Activated T-helper 2 cell treated with anti-CD3 and anti-CD28 coated beads, Interferon-gamma antibody, Interleukin-2, Interleukin-4, amounts not matched to agents 10 μg/mL and 5 μg/mL and 100 μg/mL, durations not matched to agents 14 hours and 24 hours and 36 hours (primary cell): ENCODE measurements at places on chromosomes 2 and 18.

- no peak for DNase-seq
Observed at GRCh38 chr2:232870018-232870765, at the start of gene SNORC. TSS of gene SNORC (plus strand) at chr2:232870264. CDS start at chr2:232870342, 78 bp downstream.

DNA sequence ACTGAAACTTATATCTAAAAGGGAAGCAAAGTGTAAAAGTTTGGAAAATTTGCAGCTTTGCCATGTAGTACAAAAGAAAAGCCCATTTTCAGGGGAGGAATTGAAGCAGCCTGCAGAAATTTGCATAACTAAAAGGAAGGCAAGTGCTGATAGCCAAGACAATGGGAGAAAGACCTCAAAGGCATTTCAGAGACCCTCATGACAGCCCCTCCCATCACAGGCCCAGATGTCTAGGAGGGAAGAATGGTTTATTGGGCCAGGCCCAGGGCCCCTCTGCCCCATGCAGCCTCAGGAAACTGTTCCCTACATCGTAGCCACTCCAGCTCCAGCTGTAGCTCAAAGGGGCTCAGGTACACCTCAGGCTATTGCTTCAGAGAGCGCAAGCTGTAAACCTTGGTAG lies 14.4 kb upstream of the WDR75 start:
- no peak for DNase-seq

- no peak for DNase-seq
Observed at GRCh38 chr2:154912215-154912614, 213.7 kb downstream of the KCNJ3 start.

DNA sequence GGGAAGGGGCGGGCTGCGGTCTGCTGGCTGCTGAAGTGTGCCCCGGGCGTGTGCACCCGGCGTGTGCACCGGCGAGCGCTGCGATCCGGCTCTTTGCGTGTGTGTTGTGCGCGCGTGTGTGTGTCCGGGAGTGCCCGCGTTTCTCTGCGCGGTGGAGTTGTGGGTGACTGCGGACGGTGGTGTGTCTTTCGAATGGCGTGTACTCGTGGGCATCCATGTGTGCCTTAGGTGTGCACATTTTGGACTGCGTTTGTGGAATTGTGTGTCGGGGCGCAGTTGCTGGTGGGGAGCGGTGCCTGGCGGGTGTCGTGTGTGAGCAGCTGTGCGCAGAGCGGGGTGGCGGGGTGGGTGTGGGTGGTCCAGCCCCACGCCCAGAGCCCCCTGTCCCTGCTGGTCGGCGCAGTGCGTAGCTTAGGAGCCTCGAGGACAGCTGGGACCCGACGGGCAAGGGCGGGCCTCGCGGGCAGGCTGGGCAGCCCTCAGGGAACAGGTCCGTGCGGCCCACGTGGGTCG lies 533 bp downstream of the HPCAL1 start:
- DNase-seq, result no peak

DNA sequence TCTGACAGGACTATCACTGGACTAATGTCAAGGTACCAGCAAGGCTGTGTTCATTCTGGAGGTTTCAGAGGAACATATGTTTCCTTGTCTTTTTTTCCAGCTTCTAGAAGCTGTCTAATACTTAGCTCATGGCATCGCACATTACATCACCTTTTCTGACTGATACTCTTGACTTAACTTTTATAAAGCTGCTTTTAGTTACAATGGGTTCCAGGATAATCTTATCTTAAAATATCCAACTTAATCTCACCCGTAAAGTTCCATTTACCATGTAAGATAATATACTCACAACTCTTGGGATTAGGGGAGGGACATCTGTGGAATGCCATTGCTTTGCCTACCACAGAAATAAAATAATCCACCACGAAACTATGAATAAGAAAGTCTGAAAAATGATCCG lies 394.2 kb downstream of the CDH19 start:
- no peak for DNase-seq

GRCh38 chr2:237547841-237548416 lies 18.4 kb upstream of the PRLH start:
- no peak for DNase-seq

DNA sequence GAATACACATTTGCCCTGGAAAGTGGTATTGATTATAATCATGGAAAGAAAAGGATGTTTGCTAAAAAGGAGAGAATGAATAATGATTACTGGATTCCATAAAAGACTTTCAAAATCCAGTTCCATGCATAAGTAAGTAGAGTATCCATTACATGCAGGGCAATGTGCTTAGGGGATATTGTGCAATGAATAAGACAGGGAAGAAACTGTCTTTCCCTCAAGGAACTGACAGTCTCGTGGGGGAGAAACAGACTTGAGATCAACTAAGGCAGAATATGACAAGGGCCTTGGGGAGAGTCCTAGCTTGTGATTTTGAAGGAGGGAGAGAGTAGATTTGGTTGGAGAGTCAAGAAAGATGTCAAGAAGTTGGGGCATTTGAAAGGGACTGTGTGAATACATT lies 130.6 kb downstream of the SPP2 start:
- no peak for DNase-seq

DNA sequence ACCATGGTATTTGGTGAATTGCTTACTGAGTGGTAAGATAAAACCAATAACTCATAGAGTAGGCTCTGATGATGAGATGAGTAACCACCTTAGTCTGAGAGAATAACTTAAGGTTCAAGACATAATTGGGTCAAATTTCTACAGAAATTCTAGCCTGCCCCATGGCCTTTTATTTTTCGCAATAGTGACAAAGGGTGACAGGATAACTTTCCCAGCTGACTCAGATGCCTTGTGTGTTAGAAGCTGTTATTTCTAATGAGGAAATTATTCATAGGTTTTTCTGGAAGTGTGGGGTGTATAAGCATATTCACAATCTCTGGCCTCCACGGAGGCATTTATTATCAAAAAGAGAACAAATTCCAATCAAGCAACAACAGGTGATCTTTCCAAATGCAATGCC lies 159.0 kb downstream of the NUP35 start:
- DNase-seq, result no peak

DNA sequence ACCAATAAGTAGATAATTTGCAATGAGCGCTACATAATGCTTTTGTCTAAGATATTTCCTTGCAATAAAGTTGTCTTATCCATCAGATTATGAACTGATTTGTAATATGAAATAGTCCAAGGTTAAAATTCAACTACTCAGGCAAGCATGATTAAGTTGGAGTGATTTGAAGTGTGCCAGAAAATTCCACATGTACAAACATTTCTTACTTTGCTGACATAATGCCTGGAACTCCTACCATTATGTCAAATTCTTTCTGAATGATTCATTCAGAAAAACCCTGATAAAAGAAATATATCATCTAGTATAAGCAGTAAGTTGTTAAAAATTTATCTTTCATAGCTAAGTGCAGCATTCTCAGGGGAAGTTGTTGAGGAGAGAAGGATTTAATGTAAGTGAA lies 87.3 kb downstream of the CBLN2 start:
- no peak for DNase-seq

DNA sequence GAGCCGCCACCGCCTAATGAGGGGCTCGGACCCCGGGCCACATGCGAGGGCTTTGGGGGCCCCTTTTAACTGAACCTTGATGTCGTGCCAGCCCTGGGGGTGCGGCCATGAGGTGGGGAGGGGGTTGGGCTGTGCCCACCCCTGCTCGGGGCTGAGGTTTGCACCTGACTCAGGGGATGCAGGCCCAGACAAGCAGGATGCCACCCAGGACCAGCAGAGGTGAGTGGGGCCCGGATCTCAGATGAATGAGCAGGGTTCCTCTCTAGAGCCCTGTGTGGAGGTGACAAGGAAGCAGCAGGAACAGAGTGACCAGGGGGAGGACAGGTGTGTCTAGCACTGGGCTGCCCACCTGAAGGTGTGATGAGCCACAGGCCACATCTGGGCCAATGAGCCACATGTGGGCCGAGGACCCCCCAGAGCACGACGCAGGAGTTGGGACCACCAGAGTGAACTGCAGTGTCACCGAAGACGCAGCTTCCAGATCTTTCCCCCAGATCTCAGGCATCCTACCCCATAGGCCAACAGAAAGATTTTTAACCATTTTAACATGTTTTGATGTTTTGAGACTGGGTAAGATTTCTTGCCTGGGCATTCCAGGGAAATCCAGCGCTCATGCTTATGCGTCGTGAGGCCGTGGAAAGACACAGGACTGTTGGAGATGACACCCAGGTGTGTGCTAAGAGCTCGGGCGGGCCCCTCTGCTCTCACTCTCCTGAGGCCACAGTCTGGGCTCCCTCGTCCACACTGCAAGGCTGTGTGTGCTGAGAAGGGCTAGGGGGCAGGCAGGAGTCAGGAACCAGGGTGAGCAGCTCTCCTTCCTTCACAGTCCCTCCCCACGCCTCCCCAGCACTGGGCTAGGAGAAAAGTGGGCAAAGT lies 73.6 kb downstream of the DDX1 start:
- no peak for DNase-seq

DNA sequence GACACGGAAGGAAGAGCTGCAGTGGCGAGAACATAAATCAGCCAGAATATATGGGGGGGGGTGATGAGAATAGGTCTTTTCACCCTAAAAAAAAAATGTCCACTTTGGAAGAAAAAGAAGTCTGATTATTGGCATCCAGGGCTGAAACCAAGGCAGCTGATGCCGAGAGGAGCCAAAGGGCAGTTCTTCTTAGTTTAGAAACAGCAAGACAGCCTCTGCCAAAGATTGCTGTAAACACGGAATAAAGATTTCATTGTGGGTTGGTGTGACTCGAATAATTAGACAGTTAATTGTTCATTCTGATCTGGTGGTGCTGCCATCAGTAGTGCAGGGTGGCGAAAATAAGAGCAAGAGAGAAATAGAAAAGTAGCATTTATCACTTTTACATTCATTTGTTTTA lies 3.5 kb downstream of the CDH20 start:
- no peak for DNase-seq

GRCh38 chr2:148048475-148049221 lies 27.8 kb downstream of the MBD5 start:
- DNase-seq, result no peak

DNA sequence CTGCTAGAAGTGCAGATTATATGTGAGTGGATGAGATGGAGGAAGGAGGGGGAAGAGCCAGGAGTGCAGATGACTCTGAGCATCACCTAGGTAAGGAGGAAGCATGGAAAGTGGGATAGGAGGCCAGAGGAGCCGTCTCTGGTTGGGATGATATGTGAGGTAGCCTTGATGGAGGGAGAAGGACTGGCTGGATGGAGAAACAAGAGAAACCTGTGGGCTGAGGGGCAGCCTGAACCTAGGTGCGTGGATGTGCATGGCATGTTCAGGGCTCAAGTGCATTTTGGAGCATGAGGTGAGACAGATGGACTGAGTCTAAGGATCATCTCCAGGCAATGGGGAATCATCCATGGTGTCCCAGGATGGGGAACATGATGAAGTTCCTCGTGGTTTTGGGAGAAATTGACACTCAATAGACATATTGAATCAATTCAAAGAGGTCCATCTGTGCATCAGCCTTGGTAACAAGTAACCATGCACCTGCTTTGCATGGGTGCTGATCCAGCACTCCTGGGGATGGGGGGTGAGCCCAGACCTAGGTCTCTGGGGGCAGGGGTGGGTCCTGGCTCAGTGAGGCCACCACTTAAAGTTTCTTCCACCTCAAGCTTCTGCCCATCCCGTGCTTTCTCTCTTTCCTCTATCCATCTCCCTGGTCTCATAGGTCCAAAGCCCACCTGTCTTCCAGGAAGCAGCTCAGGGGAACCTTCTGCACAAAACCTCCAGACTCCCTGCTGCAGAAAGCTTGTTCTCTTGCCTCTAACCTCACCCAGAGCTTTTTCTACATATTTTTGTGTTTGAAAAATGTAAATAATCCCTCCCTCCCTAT lies 19.2 kb downstream of the MYCN start:
- no peak for DNase-seq

- no peak for DNase-seq
Observed at GRCh38 chr2:222232372-222232771, 66.4 kb downstream of the PAX3 start.

DNA sequence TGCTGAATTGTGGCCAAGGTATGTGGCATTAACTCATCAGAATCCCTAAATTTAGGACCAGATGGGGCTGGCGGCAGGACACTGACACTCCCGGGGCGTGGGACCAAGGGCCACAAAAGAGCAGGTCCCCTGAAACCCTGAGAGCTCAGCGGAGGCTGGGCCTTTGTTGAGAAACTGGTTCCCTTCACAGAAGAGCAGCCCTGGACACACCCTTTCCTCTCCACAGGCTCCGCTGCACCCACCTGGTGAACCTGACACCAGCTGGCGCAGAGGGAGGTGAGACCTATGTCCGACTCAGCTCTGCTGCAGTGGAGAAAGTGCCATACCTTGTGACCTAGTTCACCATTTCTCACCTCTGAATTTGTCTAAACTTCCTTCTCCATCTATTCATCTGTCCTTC lies 119.5 kb downstream of the RTP5 start:
- no peak for DNase-seq

DNA sequence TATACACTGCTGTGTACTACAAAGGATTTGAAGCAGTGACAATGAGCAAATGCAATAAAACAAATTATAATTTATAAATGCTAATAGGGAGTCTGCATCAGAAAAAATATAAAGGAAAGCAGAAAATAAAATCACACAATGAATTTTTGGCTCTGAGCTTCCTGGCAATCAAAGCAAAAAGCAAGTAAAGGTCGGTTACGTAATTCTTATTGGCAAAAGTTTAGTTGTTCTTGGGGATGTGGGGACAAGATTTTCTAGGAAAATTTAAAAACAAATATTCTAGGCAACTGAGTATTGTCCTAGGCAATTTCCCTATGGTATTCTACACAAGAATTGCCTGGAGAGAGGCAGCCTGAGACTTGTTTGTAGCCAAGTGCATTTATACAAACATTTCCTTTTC lies 1.8 kb downstream of the ORC2 start:
- no peak for DNase-seq

DNA sequence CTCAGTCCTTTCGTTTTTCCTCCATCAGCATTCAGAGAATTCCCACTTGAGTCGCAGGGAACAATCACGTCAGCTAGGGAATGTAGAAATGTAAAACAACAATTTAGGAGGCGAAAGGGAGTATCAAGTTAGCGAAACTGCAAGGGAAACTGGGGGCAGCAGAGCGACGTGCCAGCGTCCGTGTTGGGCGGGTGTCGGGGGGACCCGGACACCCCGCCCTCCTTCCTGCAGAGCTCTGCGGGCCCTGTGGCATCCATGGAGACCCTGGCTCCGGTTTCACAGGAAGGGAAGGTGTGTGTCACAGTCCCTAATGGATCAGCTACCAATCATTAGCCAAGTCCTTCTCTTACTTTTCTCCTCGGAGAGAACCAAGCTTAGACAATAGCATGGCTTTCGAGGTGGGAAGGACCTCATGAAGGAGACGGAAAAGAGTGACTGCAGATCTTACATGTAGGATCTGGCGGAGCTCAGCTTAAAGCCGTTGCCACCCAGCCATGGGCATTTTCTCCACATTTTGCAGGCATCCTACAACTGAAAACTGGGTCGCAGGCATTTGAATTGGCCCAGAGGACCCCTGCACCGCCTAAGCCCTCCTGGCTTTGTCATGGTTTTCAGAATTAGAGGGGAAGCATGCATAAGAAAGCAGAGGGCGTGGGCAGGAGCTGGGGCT lies 33.7 kb downstream of the SOX11 start:
- no peak for DNase-seq

- no peak for DNase-seq
Observed at GRCh38 chr18:79496978-79497637, 101.4 kb downstream of the NFATC1 start.
